ENCODE measurements at places on chromosomes 1 and 21. TPM values are rescaled to one million over a fixed set of nuclear protein-coding genes. Genes with fewer than 3 reads are reported as not detected.

DNA sequence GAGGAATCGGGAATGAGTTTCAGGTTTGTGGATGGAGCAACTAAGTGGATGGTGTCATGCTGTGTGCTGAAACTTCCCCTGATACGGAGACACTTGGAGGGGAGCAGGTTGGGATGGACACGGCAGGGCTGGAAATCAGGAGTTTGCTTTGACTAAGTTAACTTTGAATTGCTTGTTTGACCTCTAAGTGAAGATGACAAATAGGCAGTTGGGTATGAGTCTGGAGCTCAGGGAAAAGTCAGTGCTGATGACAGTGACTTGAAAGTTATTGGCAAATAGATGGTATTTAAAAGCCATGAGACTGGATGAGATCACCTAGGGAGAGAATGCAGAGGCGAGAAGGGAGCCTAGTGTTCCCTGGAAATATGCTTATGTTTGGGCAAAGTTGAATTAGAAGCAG lies 12.8 kb upstream of the ZSCAN20 start:
- no peak for DNase-seq

- DNase-seq, result no peak
Observed at GRCh38 chr1:165734906-165735305, 33.8 kb downstream of the TMCO1 start.

- DNase-seq, result no peak
Observed at GRCh38 chr1:234836776-234837357, 226.9 kb upstream of the IRF2BP2 start.

DNA sequence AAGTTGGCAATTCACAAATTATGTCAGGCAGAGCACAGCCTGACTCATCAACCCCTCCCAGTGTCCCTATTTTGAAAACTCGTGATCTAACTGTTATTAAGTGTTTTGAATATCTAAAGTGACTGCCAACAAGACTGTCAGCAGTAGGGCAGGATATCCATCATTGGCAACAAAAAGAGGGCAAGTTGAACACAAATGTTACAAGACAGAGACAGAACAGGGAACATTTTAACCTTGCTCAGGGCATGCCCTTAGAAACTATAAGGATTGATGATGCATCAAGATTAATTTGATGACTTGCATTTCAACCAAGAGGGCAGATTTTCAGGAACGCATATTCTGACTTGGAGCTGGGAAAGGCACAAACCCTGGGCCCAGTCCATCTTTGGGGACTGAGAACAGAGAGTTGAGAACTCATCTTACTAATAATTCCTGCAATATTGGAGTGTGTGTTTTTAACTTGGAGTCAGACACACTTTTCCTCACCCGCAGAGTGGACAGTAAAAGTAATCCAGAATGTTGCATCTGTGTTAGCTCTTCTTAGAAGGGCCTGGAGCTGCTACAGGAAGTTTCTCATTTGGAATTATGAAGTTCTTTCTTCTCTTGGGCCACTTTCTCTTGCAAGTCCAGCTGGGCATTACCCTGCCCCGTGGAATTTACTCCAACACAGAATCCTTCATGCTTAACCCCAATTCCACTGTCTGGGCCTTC lies 317.2 kb downstream of the LTN1 start:
- peak; percentile 18 for DNase-seq

- DNase-seq, result no peak
Observed at GRCh38 chr1:220834155-220834870, 44.9 kb upstream of the HLX start.

DNA sequence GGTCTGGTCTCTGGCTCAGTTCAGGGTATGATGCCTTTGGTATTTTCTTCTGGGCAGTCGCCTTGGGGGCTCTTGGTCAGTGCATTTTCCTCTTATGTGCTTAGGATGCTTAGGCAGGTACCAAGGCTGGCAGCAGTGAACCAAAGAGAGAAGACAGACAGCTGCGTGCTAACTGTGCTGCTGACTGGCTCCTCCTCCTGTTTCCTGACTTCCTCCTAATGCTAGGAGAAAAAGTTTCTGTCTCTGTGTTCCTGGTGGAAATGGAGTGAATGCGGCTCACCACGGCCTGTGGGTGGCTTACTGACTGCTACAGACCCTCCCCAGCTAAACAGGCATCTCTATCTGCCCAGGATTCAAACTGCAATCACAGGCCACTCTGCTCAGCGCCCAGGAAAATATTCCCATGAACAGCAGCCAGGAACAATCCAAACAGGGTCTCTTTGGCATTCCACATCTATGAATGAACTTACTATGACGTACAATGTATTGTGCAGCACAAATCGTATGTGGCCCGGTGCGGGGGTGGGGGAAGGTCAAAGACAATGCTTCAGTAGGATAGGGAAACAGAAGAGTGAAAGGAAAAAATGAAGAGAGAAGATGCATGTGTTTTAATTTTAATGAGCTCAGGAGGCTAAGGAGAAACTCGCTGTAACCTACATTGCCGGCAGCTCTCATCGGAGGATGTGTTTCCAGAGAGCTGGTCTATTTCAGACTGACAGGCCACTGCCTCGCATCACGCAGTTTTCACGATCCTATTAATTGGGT lies 2.8 kb downstream of the ABCG1 start:
- no peak for DNase-seq

DNA sequence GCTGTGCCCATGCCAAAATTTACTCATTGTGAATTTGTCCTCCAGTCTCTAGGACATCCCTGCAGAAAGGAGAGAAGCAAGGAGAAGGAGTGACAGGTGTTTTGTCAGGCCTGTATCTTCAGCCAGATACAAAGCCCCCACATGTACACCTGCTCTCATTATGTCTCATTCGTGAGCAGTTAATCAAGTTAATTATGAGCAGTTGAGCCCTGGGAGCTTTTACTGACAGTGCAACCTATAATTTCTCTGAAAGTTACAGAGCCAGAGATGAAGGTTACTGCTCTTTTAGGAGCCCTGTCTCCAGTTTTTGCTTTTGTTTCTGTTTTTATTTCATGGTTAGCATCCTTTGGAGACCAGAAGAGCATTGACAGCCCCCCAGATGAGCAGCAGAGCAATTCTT lies 5.0 kb upstream of the ILDR2 start:
- no peak for DNase-seq

DNA sequence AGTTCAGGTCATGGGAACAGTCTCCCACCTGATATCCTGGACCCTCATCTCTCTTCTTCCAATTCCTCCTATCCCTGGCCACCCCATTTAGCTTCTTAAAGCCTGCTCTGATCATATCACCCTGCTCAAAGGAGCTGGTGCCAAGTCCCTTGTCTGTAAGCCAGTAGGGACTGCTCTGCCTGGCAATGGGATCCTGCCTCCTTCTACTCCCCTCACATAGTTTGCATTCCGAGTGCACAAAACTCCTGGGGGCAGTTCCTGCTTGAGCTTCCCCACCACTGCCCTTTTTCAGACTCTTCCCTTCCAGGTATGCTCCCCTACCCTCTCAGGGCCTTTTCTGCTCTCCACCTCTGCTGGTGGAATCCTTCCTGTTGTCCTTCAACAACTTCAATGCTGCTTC lies 48.1 kb downstream of the NGF start:
- DNase-seq, result no peak

DNA sequence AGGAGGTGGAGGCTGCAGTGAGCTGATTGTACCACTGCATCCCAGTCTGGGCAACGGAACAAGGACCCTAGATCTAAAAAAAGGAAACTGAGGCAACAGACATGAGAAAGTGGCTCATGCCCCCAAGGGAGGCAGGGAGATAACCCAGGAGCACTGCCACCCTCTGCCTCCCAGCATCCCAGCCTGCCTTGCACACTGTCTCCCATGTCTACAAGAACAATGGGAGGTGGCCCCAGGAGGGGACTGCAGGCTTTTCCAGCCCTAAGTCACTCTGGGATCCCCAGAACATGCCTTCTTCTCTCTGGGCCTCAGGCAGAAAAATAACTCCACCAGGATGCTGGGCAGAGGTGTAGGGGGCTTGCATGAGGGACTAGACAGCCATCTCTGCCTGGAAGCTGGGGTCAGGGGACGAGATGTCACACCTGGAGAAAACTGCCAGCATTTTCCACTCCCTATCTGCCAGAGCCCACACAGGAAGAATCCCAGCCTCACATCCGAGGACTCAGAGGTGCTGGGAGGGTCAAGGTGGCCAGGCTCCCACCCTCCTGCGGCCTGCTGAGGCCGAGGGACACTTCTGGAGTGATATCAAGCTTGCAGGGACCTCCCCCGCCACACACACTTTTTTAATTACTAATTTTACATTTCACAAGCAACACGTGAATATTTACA lies 21.4 kb downstream of the RUNX3 start:
- no peak for DNase-seq

SLC25A24 gene
- total RNA-seq, result 6.8 TPM

EXTL1 gene
- total RNA-seq, result not detected
